Stimulated activated CD8-positive, alpha-beta memory T cell treated with anti-CD3 and anti-CD28 coated beads, Interleukin-7, amount 100 ng/mL, for 4 hours (primary cell): ENCODE measurements at places on chromosomes 1 and 21.

- DNase-seq = no peak
Observed at GRCh38 chr1:221241157-221241556, 361.9 kb downstream of the HLX start.

GRCh38 chr1:176800978-176801513 is 338.1 kb downstream of the PAPPA2 start:
- DNase-seq = no peak

DNA sequence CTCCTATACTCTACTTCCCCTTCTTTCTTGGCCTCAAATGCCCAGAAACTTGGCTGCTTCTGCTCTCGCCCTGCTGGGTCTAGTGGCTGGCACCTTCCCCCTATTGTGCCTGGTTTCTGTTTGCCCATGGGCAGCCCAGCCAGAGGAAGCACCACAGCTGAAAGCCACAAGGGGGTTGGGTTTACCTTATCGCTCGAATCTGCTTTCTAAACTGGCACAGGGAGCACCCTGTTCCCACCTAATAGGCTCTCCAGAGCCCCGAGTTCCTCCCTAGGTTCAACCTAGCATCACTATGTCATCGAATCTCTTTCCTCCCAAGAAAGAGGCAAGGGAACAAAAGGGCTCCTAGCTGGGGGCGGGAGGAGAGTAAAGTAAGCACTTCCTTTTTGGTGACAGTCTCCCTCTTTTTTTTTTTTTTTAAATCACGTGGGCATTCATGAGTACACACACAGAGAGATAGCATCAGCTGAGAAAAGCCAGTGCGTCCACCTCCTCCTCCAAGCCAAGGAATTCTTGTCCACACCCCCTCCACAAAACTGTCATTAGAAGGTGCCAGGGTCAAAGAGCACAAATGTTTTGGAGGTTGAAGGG is 72.8 kb downstream of the PLEKHA6 start:
- no peak for DNase-seq

DNA sequence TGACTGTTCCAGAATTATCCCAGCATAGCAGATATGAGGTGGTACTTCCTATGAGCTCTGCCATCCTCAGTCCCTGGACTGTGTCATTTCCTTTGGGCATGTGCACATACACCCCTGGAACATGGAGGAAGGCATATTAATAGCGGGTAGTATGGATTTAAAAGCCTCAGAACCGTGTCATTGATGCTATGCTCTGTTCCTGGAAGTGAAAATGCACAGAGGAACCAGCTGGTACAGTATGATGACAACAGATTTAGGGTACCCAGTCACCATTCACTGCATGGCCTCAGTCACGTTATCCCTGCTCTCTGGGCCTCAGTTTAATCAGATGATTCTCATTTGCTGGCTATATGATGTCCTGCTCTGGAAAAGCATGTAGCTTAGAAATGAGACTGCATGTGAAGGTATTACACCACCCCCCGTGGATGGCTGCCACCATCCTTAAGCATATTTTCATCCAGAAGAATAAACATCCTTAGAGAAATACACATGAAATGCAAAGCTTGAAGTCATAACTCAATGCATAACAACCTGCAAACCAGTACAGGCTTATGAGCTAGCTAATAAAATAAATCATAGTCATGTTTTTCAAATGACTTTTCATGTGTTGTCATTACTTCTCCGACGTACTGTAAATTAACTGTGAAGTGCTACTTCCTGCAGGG is 37.8 kb downstream of the SETD4 start:
- DNase-seq = no peak
